ENCODE measurements at places on chromosomes 1 and 21. TPM values are rescaled to one million over a fixed set of nuclear protein-coding genes. Genes with fewer than 3 reads are reported as not detected.

Gene MRAP
- total RNA-seq = not detected

DNA sequence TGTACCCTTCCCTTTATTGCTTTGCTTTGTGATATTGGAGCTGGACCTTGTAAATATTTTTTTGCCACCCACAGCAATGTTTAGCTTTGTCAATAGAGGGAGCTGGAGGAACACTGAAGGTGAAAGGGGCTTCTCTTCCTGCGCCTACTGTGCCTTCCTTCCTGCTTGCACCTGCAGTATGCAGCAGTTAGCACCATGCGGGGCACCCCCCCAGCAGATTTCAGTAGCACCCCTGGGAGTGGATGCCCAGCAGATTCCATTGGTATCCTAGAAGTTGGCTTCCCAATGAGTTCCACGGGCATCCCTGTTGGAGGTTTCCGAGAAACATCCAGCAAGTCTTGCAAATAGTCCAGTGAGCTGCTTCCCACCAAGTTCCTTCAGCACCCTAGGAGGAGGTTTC is 25.6 kb downstream of the S100A10 start:
- peak; percentile 72 for DNase-seq

GRCh38 chr1:6971699-6972098 is 186.4 kb downstream of the CAMTA1 start:
- DNase-seq = no peak

DNA sequence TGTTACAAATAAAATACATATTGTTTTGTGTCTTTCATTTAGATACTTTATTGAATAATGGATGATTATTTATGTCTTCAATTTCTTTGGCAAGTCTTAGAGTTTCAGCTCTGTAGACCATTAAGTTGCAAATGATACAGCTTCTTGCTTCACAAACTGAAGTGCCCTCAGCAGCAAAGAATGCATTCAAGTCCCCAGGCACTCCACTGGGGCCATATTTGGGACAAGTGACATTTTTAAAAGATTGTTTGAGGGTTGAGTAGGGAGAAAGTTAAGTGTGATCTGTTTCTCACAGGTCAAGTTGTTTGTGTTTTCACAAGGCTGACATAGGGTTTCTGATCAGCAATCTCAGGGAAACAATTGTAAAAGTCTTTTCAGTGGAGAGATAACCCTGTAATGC is 400.7 kb downstream of the PLA2G4A start:
- DNase-seq = no peak

Gene NPPB
- total RNA-seq = not detected

Gene TNFAIP8L2
- total RNA-seq = 33.7 TPM

DNA sequence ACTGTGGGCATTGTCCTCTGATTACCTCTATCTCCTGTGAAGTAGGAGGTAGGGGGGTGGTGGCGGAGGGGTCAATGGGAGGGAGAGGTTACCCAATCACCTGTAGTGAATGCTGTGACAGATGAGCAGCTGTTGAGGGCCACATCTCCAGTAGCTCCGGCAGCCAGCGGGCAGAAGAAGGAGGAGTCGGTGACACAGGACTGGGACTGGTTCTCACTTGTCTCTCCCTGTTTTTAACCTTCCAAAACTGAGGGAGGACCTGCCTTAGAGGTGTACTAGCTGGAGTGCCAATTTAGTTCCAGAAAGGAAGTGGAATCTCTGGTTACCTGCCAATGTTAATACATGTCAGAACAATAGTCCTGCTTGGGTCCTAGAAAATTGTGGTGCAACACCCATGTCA is 56.2 kb upstream of the ENAH start:
- no peak for DNase-seq

Gene SH3D21
- 6.5 TPM for total RNA-seq

GRCh38 chr1:162023547-162024501 is at the start of gene OLFML2B:
Gene OLFML2B (minus strand): TSS chr1:162023869. CDS start chr1:162023430, 439 bp downstream.
- DNase-seq = peak; percentile 59

GRCh38 chr1:245217853-245218608 is 63.2 kb downstream of the KIF26B start:
- no peak for DNase-seq

DNA sequence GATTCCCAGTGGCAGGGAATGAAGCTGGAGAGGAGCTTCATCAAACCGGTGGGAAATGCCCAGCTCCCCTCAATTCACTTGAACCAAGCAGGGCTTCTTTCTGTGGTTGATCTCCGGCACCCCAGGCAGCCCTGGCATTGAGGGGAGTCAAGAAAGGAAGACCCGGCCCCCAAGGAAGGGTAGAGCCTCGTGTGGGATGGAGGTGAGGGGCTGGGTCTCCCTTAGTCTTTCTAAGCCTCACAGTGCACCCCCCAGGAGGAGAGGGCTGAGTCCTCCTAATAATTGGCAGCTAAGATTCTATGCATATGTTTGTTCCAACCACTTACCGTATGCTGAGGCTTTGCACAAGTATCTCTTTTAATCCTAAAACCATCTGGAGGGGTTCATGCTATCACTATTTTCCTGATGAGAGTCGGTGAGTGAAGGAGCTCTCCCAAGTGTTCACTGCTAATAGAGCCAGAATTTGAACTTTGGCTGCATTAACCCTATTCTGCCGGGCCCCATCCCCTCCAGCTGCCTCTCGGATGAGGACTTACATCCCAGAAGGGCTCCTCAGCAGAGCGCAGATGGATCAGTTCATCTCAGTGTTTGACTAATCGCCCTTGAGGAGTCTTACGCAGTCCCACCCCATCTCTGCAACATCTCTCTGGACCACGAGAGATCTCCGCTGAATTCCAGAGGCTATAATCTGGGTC is 33.1 kb upstream of the TMEM51 start:
- no peak for DNase-seq

DNA sequence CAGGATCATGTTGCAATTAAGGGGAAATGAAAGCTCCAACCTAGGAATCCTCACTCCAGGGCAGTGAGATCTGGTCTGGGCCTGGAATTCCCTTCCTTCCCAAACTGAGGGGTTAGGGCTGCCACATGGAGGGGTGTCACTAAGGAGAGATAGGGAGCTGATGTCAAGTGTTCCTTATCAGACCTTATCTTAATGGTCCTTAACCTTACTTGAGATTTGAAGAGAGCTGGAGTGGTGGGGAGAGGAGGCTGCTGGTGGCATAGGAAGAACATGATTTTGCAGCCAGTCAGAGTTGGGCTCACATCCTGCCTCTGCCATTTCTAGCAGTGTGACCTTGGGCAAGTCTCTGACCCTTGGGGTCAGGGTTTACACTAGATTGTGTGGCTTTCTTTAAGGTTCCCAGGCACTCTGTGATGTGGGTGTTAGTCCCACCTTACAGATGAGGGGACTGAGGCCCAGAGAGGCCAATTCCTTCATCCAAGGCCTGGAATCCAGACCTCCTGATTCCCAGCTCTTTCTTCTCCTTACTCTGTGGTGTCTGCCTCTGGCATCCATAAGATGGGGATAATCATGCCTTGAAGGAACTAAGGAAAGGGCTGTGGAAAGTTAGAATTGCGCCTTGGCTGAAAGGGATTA is 56.3 kb upstream of the SYNC start:
- DNase-seq = no peak

Gene MX1
- 723 TPM for total RNA-seq

GRCh38 chr1:18350747-18351146 is 130.0 kb upstream of the KLHDC7A start:
- DNase-seq = no peak

Gene TFB2M
- 9.4 TPM for total RNA-seq

DNA sequence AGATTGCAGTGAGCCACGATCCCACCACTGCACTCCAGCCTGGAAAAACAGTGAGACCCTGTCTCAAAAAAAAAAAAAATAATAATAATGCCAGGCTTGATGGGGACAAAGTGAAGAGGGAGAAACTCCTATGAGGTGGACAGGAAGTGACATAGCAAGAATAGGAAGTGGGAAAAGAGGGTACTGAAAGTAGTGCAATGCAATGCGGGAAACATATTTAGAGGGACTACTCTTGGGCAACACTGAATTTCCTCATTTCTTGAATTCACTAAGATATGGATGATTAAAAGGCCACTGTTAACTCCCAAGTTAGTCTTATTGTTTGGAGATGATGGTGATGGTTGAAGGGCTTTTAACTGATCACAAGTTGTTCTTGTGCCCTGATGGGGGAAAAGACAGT is 21.6 kb upstream of the KCNA2 start:
- no peak for DNase-seq

GRCh38 chr1:233111731-233112130 is 161.3 kb downstream of the NTPCR start:
- DNase-seq = no peak

Gene SMIM11
- total RNA-seq = 21.1 TPM

DNA sequence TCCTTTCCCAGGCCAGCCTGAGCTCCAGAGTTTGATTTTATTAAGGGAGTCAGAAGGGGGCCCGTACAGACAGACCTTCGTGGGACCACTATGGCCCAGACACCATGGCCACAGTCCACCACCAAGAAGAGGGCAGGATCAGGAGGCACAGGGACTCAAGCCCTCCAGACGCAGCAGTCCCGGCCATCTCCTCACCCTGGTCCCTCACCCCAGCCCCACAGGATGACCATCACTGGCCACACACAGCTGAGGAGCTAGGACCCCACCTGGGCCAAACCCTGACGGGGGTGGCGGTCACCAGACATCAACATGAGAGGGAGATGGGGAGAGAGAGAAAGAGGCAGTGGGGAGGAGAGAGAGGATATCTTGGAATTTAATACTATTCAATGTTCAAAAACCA is 29.2 kb upstream of the AGPAT3 start:
- no peak for DNase-seq

GRCh38 chr1:246907472-246907871 is 24.3 kb downstream of the AHCTF1 start:
- peak; percentile 47 for DNase-seq

DNA sequence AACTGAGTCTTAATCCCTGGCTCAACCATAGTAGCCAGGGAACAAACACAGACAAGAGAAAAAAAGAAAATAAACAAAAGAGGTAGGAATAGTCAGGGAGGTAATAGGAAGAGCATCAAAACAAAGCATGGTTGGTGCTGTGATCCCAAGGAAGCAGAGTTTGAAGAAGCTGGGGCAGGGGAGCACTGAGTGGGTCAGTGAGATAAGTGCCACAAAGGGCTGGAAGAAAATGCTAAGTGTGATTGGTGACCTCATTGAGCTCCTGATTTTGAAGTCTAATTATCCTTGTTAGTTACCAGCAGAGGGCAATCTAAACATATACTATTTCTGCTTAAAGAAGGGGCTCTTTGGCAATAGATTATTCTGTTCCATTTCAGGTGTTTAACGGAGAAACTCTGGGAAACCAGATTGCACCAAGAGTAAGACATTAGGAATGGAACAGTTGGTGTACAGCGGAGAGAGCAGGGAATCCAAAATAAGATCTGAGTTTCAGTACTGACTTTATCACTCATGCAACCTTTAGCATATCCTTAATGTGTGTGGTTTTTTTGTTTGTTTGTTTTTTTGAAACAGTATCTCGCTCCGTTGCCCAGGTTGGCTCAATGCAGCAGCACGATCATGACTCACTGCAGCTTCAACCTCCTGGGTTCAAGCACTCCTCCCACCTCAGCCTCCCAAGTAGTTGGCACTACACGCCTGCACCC is 30.7 kb upstream of the KIAA1614 start:
- DNase-seq = no peak

DNA sequence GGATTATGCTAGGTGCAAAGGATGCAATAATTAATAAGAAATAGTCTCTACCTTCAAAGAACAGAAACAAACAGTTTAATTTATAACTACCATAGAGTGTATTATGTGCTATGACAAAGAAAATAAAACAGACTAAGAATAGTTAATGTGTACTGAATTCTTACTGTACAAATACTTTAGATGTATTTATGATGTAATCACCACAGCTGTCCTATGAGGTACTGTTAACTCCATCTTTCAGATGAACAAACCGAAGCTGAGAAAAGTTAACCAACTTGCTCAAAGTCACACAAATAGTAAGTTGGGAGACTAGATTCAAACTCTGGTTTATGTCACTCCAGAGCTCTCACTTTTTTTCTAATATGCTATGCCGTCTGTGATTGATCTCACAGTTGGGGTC is 77.0 kb upstream of the FGGY start:
- DNase-seq = no peak

GRCh38 chr1:41894101-41894807 is 24.5 kb downstream of the HIVEP3 start:
- DNase-seq = peak; percentile 1

GRCh38 chr1:9481048-9481447 is 58.2 kb upstream of the SLC25A33 start:
- DNase-seq = no peak

GRCh38 chr21:32585970-32586369 is 647 bp upstream of the TCP10L start:
- no peak for DNase-seq

DNA sequence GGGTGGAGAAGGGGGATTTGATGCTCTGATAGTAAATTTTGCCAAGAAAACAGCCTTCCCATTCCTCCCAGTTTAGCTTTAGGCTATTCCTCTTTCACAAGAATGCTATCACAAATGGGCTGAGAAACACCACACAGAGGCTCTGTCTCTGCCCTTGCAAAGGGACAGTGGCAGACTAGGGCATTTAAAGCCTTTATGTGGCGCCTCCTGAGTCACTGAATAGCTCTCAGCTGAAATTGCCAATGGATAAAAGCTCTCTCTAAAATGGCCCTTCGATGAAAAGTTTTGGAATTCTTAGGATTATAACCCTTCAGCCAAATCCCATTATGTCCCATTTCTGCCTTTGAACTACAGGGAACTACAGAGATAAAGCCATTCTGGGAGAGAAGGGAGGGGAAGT is 1000.4 kb downstream of the ADGRL2 start:
- DNase-seq = no peak

GRCh38 chr1:33329600-33330305 is 8.9 kb upstream of the A3GALT2 start:
- no peak for DNase-seq
